ENCODE measurements at places on chromosomes 4 and X. TPM values are rescaled to one million over a fixed set of nuclear protein-coding genes. Genes with fewer than 3 reads are reported as not detected.

Gene MTMR1
- total RNA-seq: 34.4 TPM

Gene GPRASP2
- total RNA-seq: 23.5 TPM

Gene DDIT4L
- total RNA-seq: 6.9 TPM

Gene CLIC2
- total RNA-seq: 0.54 TPM

Gene NOX1
- not detected for total RNA-seq

Gene GALNT7
- 35.8 TPM for total RNA-seq

Gene HS6ST2
- 23.1 TPM for total RNA-seq

Gene SEPSECS
- total RNA-seq: 9.2 TPM

- peak overlapping the region; percentile 7 for H3K4me3 ChIP-seq
- H3K4me1 ChIP-seq: peaks cover 56% of the 10 kb centered on the region
- no peaks in the 10 kb centered on the region for H3K27me3 ChIP-seq
These were observed 124.9 kb downstream of the PTTG2 start for GRCh38 chr4:38084877-38085711.

DNA sequence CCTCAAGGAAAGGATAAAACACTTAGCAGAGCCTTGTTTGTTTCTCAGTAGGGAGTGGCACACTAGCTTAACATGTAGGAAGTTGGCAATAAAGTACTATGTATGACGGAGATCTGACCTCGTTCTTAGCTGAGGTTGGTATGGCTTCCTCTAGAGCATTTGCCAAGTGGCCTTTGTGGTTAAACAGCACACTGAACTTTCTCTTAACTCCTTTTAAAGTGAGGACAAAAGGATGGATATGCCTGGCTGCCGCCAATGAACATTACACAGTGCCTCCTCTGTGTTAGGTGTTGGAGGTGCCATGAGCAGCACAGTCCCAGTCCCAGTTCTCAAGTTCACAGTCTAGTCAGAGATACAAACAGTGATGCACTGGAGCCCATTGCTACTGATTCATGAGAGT lies 54.4 kb downstream of the VGLL1 start:
- no peak overlapping the region for H3K27ac ChIP-seq
- DNase-seq: no peak
- no peaks in the 10 kb centered on the region for H3K4me1 ChIP-seq
- no peaks in the 10 kb centered on the region for H3K27me3 ChIP-seq
- no peak overlapping the region for H3K4me3 ChIP-seq

DNA sequence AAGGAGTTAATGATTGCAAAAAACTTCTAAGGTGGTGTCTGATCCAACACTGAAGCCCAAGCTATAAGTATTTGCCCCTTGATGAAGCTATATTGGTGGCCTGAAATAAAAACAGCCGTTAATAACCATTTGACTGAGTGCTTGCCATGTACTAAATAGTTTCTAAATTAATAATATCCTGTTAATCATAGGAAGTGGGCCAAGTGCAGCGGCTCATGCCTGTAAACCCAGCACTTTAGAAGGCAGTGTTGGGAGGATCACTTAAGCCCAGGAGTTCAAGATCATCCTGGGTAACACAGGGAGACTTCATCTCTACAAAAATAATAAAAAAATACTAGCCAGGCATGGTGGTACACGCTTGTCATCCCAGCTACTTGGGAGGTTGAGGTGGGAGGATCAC lies 8.3 kb downstream of the NDP start:
- H3K27ac ChIP-seq: no peak overlapping the region
- H3K4me3 ChIP-seq: no peak overlapping the region
- no peak for DNase-seq
- H3K36me3 ChIP-seq: no peaks in the 10 kb centered on the region

GRCh38 chr4:145423017-145423708 lies 58.5 kb upstream of the SMAD1 start:
- H3K36me3 ChIP-seq: peaks cover 6% of the 10 kb centered on the region
- DNase-seq: no peak
- H3K27ac ChIP-seq: no peak overlapping the region
- H3K27me3 ChIP-seq: no peaks in the 10 kb centered on the region

DNA sequence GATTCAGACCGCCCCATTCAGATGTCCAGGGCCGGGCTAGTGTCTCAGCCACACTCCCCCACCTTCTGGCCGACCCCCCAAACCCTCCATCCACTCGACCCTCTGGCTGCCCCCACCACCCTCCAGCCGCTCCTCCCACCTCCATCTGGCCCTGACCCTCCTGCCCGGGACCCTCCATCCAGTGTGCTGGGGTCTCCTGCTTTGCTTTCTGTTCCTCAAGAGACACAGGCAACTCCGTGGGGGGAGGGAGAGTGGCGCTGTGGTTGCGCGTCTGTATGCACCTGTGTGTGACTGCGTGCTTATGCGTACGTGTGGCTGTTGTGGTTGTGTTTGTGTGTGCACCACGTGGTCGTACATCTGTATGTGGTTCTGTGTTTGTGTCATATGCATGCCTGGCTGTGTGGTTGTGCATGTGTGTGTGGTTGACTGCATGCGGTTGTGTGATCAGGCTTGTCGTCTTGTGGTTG lies 33.3 kb downstream of the CPLX1 start:
- H3K27me3 ChIP-seq: peaks cover 60% of the 10 kb centered on the region
- H3K36me3 ChIP-seq: no peaks in the 10 kb centered on the region
- peaks cover 12% of the 10 kb centered on the region for H3K4me1 ChIP-seq

- DNase-seq: no peak
- H3K36me3 ChIP-seq: no peaks in the 10 kb centered on the region
- no peak overlapping the region for H3K4me3 ChIP-seq
- peaks cover 22% of the 10 kb centered on the region for H3K4me1 ChIP-seq
- no peak overlapping the region for H3K27ac ChIP-seq
These were observed 252.5 kb downstream of the BCOR start for GRCh38 chrX:39845233-39845632.

DNA sequence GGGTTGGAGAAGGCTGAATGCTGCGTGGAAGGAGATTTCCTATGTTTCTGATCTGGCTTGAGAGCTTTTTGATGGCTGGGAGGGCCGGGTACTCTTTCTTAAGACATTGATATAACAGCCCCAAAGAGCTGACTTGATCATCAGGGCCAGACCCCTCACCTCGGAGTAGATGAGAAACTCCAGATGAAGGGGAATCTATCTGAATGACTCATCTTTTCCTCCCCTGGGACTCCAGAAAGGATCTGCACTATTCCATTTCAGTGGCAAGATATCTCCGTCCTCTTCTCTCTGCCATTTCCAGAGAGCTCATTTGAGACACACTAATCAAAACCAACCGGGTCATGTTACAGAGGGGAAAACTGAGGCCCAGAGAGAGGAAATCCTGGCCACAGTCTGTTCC lies 92.9 kb upstream of the MSX1 start:
- DNase-seq: no peak
- H3K4me3 ChIP-seq: no peak overlapping the region
- no peak overlapping the region for H3K27ac ChIP-seq
- peaks cover 37% of the 10 kb centered on the region for H3K4me1 ChIP-seq
- no peaks in the 10 kb centered on the region for H3K27me3 ChIP-seq

DNA sequence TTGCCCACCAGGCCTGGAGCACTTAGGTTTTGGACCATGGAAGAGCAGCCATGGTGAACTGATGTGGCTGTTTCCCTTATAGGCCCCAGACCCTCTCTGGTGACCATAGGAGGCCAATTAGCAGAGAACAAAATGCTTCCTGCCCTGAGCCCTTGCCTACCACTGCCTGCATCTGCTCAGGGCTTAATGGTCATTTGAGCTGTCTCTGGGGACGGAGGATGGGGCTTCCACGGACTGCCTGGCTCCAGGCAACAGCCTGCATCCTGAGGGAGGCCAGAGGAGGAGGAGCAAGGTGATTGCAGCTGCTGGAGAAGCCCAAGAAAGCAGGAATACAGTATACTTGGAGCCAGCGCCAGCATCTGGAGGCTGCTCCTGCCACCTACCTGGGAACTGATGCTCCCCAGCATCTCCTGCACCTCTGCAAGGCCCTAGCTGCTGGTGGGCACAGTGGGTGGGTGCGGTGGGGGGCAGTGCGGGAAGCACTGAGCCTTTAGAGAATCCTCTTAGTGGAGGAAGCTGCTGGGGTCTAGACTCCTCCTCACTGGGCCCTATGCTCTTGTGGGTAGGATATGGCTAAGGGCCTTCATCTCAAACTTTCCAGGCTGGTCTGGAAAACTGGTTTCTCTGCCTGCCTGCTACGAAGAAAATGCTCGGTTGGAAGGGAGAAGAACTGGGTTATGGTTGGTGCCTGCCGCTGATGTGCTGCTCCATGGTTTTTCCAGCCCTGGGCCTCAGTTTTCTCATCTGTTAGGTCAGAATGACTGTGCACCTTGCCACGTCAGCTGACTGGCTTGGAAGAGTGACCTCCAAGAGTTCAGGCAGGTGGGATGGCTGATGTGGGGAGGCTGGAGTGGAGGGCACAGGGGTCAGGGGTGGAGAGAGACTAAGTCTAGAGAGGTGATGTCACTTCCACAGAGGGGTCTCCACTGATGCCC lies 158.8 kb upstream of the PJA1 start:
- no peaks in the 10 kb centered on the region for H3K27me3 ChIP-seq
- H3K27ac ChIP-seq: no peak overlapping the region
- no peak overlapping the region for H3K4me3 ChIP-seq
- H3K36me3 ChIP-seq: no peaks in the 10 kb centered on the region

DNA sequence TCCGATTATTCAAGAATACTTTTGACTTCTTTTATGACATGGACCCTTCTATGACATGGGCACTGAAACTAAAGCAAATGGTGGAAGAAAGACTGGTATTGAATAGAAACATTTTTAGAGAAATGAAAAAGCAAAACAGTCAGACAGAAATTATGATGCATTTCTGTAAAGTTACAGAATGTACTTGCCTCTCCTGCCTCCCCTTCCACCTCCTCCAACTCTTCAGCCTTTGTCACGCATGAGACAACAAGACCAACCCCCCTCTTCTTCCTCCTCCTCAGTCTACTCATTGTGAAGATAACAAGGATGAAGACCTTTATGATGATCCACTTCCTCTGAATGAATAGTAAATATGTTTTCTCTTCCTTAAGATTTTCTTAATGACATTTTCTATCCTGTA lies 46.3 kb upstream of the HUWE1 start:
- H3K36me3 ChIP-seq: no peaks in the 10 kb centered on the region
- H3K27me3 ChIP-seq: peaks cover 3% of the 10 kb centered on the region
- no peak overlapping the region for H3K27ac ChIP-seq
- no peak for DNase-seq
- no peak overlapping the region for H3K4me3 ChIP-seq

DNA sequence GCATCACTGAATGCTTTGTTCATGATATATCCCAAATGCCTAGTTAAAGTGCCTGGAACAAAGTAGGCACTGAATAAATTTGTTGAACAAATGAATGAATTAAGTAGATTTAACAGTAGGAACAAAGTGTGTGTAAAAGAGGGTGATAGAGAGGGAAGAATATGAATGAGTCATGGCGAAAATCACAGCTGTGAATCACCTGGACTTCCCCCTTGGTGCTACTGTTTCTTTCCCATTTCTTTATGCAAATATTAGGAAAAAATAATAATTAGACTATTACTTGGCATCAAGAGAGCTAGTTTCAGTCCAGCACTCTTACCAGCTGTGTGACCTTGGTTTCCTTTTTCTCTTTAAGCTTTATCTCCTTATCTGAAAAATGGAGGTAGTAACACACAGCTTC lies 9.2 kb downstream of the SPIN3 start:
- no peaks in the 10 kb centered on the region for H3K27me3 ChIP-seq
- no peak overlapping the region for H3K4me3 ChIP-seq
- H3K4me1 ChIP-seq: no peaks in the 10 kb centered on the region
- DNase-seq: no peak
- peaks cover 17% of the 10 kb centered on the region for H3K36me3 ChIP-seq
- no peak overlapping the region for H3K27ac ChIP-seq

Measured in mesothelial cell of epicardium (in vitro differentiated cells).